ENCODE measurements at places on chromosomes 12 and 14.

- DNase-seq: no peak
Measured at GRCh38 chr14:56745097-56745496, 65.2 kb downstream of the OTX2 start.

DNA sequence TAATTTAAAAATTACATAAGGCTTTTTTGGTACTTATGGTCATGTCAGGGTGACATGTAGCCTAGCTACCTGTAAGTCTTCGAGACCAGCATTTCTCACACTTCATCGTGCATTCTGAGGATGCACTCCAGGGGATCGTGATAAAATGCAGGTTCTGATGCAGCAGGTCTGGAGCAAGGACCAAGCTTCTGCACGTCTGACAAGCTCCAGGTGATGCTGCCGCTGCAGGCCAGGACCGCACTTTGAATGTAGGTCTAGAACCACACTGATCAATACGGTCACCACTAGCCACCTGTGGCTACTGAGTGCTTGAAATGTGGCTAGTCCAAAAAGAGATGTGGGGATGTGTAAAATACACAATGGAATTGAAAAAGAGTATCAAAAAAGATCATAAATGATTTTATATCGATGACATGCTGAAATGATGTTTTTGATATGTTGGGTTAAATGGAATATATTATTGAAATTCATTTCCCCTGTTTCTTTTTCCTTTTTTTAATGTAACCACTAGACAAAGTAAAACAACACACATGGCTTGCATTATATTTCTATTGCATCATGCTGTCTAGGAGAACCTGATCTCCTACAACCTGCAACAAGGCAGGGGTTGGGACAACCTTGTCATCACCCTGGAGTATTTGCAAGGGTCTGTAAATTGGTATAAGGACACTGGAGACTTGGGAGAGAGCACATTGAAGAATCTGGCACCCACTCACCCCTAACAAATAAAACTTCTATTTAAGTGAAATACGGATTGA is 142.4 kb downstream of the DPF3 start:
- no peak for DNase-seq

DNA sequence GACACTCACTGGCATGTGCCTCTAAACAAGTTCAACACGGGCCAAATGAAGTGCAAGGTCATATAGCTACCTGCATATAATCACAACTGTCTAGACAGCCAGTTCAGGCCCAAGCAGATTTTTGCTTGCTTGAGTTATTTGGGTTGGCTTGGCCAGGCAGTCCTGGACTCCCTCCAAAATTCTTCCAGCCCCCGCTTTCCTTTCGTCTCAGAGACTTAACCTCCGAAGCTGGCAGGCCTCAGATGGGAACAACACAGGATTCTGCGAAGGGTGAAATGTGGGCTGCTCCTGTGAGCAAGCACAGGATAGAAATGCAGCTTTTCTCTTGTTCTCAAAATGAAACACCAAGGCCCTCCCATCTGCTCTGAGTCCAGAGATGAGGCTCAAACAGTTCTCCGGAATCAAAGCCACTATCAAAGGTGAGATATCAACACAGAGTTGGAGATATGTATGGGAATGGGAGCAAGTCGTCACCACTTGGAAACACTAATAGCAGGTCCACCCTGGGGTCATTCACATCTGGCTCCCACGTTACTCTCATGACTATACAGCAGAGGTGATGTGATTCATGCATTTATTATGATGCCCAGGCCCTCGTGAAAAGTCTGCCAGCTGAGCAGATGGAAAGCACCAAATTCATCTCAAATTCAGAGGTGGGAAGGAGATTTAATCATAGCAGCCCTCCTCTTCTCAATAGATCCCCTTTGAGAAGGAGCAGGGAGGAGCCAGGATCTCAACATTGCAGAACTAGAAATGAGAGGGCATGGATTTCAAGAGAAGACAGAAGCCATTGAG is 389.8 kb downstream of the NUAK1 start:
- peak; percentile 5 for DNase-seq

GRCh38 chr12:13028825-13029570 is 15.2 kb upstream of the FAM234B start:
- no peak for DNase-seq

GRCh38 chr14:98375566-98375965 is 896.4 kb downstream of the BCL11B start:
- DNase-seq: no peak

GRCh38 chr12:58396239-58396638 is 454.9 kb downstream of the ATP23 start:
- DNase-seq: no peak

DNA sequence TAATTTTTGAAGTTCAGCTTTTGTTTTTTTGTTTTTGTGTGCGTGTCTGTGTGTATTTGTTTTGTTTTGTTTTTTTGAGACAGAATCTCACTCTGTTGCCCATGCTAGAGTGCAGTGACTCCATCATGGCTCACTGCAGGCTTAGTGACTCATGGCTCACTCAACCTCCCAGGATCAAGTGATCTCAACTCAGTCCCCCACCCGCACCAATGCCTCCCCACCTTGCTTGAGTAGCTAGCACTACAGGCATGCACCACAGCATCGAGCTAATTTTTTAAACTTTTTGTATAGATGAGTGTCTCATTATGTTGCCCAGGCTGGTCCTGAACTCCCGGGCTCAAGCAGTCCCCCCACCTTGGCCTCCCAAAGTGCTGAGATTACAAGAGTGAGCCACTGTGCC is 981.4 kb downstream of the BCL11B start:
- DNase-seq: no peak

- DNase-seq: no peak
Measured at GRCh38 chr14:101035466-101036225, 132.1 kb upstream of the RTL1 start.

- no peak for DNase-seq
Measured at GRCh38 chr12:72063073-72063472, 124.4 kb downstream of the TPH2 start.

DNA sequence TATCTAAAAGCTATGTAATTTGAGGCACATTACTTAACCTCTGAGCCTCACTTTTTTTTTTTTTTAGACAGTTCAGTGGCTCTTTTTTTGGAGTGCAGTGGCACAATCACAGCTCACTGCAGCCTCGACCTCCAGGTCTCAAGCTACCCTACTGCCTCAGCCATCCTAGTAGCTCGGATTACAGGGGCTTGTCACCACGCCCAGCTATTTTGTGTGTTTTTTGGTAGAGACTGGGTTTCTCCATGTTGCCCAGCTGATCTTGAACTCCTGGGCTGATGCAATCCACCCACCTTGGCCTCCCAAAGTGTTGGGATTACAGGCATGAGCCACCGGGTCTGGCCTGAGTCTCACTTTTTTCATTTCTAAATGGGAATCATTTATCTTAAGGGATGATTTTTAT is 192.0 kb upstream of the PDZRN4 start:
- DNase-seq: no peak

DNA sequence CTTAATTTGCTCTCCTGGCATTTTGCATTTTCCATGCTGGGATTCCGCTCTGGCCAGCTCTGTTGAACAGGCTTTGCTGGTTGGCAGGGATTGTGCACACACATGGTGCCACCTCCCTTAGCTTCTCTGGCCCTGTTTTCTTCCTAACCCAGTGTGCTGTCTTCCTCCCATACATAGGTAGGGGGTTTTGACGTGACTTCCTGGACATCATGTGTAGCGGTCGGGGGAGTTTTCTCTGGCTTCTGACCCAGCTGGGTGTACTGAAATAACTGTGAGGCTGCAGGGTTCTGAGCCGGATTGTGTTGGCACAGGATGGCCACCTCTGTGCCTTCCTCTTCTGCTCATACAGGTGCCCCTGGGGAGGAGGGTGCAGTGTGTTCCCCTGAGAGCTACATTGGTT is 25.7 kb downstream of the C14orf132 start:
- no peak for DNase-seq

- DNase-seq: no peak
Measured at GRCh38 chr12:132834181-132834711, 5.6 kb upstream of the GOLGA3 start.

- DNase-seq: no peak
Measured at GRCh38 chr14:84090837-84091236, 1439.1 kb upstream of the FLRT2 start.

DNA sequence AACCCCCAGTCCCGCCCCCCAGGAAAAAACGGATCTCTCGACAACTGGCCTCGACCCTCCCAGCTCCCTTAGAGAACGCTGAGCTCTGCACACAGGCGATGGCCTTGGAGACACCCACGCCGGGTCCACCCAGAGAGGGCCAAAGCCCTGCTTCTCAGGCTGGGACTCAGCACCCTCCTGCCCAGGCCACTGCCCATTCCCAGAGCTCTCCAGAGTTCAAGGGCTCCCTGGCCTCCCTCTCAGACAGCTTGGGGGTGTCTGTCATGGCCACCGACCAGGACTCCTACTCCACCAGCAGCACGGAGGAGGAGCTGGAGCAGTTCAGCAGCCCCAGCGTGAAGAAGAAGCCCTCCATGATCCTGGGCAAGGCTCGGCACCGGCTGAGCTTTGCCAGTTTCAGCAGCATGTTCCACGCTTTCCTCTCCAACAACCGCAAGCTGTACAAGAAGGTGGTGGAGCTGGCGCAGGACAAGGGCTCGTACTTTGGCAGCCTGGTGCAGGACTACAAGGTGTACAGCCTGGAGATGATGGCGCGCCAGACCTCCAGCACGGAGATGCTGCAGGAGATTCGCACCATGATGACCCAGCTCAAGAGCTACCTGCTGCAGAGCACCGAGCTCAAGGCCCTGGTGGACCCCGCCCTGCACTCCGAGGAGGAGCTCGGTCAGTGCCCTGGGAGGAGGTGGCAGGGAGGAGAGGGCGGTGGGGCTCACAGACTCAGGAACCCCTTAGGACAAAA is 95.8 kb downstream of the LGMN start:
- DNase-seq: no peak

DNA sequence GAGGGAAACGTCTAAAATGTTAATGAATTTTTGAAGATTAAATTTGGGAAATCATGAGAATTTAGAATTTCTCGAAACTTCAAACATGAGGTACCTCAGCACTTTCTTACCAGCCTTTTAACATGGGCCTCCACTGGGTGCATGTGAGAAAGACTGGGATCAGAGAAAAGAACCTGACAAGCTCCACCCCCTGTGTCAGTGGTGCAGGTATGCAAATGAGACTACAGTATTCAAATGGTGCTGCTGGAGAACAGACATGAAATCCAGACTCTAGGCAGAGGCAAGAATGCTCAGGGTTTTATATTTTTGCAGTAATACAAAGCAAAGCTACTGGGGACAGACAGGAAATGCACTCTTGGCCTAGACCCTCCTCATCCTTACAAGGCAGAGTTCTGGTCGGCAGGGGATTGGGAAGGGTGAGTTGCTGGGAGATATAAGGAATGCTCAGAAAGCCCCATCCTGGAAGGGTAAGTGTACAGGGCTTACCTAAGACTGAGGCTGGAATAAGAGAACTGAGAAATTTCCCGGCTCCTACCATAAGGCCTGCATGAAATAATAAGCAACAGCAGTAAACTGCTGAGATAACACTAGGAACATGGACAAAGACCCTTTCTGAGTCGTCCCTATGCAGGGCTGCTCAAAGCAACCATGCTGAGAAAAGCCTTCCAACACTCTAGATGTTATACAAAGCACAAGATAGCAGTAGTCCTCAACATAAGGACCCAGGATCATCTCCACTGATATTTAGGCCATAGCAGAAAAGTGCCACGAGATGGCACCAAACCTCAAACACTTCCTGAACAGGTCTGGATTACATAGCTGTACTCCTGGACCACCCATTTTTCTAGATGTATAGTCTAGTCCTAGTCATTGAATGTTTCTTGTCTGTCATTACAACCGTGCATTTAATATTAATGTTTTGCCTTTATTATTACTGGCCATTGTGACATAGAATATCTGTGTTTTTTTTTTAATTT is 260.8 kb downstream of the RASSF9 start:
- DNase-seq: peak; percentile 42

- no peak for DNase-seq
Measured at GRCh38 chr12:106147956-106148355, 9.2 kb upstream of the NUAK1 start.

DNA sequence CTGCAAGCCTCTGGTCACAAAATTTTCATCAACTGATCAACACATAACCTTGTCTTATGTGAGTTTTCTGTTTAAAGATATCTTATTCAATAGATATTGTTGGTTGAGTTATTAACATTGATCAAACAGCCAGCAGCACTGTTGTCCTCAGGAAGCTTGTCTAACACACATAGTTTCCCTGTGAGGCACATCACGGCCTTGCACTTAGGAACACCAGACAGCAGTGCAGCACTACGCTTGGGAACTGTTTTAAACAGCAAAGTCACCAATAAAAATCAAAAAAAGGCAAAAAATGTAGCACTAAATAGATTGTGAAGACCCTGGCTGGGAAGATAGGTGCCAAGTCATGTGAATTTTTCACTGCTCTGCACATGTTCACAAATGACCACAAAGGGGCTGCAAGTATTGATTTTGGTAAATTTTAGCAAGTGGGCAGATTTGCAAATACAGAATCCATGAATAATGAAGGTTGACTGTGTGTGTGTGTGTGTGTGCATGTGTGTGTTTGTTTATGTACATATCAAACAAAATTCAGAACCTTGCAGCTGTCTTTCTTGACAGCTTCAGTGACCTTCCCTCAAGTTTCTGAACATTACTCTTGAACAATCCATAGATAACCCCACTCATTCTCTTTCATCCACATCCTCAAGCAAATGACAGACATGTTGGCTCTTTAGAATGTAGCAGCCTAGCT is 28.9 kb downstream of the VDR start:
- no peak for DNase-seq

DNA sequence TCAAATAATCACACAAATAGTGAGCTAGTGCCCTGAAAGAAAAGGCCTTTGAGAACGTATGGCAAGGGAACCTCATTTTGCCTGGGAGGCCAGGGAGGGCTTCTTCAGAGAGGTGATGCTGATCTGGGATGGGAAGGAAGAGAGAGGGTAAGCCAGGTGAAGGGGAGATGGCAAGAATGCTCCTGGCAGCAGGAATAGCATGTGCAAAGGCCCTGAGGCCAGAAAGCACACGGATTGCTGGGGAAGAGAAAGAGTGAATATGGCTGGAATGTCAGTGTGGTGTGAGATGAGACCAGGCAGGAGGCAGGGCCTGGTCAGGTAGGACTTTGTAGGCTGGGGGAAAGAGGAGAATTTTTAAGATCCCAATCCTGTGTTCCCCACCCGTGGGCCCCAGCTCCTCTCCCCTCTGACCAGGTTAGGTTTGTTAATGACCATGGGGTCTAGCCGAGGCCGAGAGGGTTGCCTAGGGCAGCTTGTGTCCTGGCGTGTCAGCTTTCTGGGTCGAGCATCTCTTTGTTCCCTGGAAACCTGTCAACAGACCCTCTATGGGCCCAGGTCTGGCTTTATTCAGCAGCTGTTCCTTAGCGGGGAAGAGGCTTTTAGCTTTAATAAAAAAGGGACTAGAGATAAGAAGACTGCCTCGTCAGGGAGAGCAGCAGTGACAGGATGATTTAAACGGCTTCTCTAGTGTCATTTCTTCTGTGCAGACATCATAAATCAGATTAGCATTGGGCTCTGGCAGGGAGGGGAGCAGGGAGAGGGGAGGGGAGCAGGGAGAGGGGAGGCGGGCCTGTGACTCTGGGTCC is 123.4 kb downstream of the ADCK1 start:
- DNase-seq: no peak

DNA sequence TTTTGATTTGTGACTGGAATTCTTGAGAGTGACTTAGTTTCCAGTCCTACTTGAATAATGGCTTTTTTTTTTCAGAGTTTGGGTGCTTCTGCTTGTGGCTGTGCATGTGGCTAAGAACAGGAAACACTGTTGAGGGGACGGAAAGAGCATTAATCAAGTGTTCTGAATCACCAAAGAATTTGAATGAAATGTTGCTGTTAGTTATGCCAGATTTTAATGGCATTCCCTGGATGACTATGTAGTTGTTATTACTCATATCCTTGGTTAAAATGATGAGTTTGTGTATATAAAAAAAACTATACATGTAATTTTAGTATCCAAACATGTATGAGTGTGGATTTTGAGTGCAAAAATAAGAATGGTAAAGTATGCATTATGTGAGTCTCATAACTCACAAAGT is 347.9 kb downstream of the BCAT1 start:
- no peak for DNase-seq
